8988T (cell line): ENCODE measurements at places on chromosomes 1 and 21.

- no peak for DNase-seq
Measured at GRCh38 chr1:9231648-9232332, 2.8 kb upstream of the H6PD start.

DNA sequence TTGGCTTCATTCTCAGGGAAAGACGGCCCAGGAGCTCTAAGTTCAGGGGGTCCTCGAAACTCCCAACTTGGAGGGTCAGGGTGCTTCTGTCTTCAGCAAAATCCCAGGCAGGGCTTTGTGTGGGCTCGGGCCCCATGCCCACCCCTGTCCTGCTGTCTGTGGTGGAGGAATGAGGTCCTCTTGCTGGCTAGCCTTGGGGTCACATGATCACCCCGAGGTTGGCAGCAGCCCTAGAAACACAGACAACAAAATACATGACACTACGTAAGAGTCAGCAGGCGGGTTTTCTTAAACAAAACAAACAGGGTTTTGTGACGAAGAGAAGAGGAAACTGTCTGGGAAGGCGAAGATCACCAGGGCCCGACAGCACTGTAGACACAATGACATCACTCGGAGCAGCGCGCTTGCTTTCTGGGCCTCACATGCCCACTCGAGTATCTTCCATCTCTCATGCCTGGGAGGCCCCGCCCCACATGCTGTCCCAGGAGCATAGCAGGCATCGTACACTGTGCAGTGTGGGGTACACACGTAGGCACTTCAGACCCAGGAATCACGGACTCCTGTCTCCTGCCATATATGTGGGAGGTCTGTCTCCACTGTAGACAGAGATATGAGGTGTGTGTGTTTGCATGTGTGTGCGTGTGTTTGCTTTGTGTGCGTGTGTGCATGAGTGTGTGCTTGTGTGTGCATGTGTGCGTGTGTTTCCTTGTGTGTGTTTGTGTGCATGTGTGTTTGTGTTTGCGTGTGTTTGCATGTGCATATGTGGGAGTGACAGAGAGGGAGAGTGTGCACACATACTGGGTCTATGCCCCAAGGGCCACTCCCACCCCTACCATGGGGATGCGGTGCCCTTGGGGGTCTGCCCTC lies 94.7 kb downstream of the SIK1 start:
- DNase-seq: no peak

DNA sequence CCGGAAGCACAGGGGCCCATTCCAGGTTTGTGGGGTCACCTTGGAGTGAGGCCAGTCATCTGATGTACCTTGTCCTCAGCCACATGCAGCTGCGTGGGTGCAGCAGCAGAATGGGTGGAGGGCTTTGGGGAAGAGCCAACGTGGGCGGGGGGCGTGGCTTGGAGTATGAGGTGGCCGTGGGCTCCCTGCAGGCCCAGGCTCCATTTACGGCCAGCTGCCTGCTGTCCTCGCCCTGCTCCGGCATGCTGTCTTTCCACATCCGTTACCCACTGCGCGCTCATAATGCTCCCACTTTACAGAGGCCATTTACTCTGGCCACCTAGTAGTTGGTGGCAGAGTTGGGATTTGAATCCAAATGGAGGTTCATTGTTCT lies 27.8 kb upstream of the TINAGL1 start:
- no peak for DNase-seq

GRCh38 chr1:3679098-3679555 lies 26.8 kb downstream of the TP73 start:
- no peak for DNase-seq

- no peak for DNase-seq
Measured at GRCh38 chr1:169473347-169473746, 12.4 kb downstream of the SLC19A2 start.
